CD8-positive, alpha-beta memory T cell (primary cell): ENCODE measurements at places on chromosomes 11 and 22.

- no peak for DNase-seq
Measured at GRCh38 chr11:68780829-68781228, 29.5 kb upstream of the TESMIN start.

DNA sequence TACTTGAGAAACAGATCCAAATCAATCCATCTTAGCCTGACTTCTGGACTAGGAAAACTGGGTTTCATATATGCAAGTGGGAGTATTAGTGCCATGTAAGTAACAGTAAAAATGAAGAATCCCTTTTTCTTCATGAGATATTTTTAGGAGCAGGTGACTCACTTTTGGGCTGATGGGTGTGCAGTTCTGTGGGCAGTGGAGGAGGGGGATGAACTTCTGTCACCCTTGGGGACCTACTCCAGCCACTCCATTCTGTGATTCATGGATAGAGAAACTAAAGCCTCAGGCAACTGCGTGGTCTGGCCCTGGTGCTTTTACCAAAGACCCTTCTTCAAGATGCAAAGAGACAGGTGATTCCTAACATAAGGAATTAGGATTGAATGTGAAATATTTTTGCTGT is 208.6 kb upstream of the NARS2 start:
- no peak for DNase-seq

GRCh38 chr11:132814410-132814809 is 717.9 kb downstream of the OPCML start:
- no peak for DNase-seq

- no peak for DNase-seq
Measured at GRCh38 chr11:68667511-68668500, 16.5 kb upstream of the GAL start.

GRCh38 chr11:126444072-126444471 is 88.6 kb downstream of the ST3GAL4 start:
- no peak for DNase-seq
